Transverse colon (tissue), 4 donors: ENCODE measurements at places on chromosomes 11 and 22. TPM values are rescaled to one million over a fixed set of nuclear protein-coding genes. Genes with fewer than 3 reads are reported as not detected.

DNA sequence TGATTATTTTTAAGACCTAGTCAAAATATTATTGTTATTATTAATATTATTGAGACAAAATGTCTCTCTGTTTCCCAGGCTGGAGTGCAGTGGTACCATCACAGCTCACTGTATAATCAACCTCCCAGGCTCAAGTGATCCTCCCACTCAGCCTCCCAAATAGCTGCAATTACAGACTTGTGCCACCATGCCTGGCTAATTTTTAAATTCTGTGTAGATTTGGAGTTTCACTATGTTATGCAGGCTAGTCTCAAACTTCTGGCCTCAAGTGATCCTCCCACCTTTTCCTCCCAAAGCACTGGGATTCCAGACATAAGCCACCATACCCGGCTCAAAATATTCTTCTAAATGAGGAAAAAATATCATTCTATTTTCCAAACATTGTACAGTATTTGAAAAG lies 37.0 kb downstream of the SLC36A4 start:
- no peak for DNase-seq

DNA sequence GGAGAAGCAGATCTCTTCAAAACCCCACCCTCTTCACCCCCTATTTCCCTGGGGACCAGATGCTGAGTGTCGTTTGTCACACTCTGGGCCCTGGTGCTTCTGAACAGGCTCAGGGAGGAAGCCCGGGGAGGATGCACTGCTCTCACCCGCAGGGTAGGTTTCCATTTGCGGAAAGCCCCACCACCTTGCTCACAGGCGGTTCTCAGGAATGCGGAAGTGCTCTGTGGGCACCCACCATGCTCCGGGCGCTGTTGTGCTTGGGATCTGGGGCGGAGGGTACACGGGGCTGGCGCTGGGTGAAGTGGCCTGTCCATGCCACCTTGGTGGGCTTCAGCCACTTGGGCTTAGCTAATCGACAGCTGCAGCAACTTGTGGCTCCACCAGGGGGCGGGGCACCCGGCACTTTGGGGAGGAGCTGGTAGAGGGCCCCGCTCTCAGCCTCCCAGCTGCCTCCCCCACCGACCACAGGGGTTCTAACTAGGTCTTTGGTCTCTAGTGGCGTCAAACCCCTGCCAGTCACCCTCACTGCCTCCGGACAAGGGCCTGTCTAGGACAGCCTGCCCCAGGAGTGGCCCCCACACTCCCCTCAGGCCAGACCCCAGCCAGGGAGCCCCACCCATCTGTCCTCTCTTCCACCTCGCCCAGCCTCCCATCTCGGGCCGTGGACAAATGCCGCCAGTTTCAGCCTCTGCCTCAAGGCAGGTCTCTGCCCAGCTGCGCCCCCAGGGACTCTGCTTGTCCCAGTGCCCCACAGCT lies 7.4 kb downstream of the NDUFV1 start:
- DNase-seq = peak; percentile 77

DNA sequence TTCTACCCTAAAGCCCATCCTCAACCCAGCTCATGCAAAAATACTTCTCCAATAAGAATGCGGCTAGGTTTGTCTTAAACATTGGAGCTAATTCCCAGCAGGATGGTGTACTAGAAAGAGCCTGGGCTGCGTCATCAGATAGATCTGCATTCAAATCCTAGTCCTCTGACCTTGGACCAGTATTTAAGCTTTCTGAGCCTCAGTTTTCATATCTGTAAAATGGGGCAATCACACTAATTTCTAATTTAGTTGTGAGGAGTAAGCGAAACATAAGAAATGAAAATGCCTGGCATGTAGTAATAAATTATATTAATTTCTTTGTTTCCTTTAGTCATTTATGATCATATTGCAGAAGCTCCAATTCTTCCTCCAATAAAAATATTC lies 32.2 kb upstream of the ACCSL start:
- DNase-seq = no peak

DNA sequence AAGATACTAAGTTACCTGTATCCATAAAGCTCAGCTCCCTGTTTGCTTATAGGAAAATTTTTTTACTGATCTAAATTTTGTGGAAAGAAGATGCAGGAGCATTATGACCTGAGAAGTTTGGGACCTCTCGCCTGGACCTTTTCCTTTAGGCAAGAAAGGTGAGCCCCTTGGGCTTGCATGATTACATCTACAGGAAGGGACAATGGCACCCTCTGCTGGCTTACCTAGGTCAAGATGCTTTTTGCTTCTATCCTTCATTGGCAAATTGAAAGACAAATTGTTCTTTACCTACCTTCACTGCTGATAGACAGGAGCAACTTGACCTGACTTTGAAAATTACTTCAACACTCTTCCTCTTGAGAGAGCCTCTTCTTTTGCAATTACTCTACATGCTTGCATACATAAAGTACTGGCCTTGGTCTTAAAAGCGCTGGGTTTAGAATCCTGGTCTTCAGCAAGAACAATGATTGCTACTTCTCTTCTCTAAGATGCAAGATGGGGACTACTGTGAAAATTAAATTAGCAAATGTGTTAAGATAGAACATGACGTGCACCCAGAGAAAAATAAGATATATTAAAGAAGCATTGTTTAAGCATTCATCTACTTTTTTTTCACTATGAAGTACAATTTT lies 147.2 kb downstream of the TRPC6 start:
- peak; percentile 34 for DNase-seq

- DNase-seq = no peak
Measured at GRCh38 chr11:109076870-109077269, 345.1 kb upstream of the C11orf87 start.

GRCh38 chr11:69726481-69726880 lies 22.7 kb upstream of the FGF19 start:
- no peak for DNase-seq

DNA sequence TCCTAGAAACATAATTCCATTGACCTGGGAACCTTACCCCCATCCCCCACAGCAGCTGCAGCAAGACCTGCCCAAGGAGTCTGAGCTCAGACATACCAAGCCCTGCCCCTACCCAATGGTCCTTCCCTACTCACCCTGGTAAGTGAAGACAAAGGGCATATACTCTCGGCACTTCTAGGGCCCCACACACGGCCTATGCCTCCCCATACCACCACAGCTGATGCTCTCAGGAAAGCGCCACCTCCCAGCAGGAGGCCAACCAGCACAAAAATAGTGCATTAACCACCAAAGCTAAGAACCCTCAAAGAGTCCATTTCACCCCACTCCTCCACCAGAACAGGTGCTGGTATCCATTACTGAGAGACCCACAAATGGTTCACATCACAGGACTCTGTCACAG lies 74.4 kb upstream of the GUCY1A2 start:
- DNase-seq = no peak

GRCh38 chr11:121793291-121793690 lies 322.7 kb downstream of the BLID start:
- DNase-seq = no peak

DNA sequence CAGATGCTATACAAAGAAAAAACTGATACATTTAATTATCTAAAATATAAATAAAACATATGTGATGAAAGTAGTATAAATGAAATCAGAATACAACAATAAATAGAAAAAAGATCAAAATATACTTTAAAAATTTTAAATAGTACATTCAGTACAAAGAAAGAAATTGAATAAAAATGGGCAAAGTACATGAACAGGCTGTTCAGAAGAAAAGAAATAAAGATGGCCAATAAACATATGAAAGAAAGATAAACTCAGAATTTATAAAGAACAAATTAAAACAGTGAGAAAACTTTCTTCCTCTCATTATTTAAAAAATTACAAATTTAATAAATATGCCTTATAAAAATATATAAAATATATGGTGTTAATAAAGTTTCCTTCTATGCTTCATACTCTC lies 50.5 kb upstream of the AMOTL1 start:
- DNase-seq = no peak

DNA sequence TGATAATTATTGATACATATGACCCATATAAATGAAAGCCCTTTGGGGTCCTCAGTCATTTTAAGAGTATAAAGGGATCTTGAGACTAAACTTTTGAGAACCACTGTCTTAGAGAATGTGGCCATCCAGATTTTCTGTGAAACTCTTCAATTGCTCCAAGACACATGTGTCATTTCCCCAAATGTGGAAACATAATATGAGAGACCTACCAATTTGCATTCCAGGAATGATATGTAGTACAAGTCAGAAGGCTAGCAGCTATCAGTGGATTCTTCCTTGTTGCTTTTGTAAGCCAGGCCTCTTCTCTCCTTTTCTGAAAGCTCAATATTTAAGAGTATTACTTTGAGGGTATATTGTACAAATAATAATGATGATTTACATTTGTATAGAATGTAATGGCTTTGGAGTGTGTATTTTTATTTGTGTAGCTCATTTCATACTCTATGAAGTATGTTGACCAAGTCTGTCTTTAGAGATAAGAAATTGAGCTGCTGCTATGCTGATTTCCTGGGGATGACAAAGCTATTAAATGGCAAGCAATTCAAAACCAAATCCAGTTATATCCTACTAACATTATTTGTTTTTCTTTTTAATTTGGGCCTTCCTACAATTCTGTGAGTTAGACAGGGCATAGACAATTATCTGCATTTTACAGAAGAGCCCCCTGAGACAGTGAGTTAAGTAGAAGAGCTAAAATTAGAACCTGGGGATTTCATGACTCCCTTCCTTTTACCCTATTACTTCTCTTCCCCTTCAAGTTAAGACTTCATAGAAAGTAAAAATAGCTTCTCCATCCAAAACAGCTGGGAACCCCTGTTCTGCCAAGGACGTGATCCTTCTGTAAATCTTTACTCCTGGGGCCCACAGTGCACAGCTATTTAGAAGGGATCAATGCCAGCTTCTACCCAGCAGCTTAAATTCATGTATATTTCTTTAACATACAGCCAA lies 131.9 kb downstream of the WNT11 start:
- DNase-seq = no peak

DNA sequence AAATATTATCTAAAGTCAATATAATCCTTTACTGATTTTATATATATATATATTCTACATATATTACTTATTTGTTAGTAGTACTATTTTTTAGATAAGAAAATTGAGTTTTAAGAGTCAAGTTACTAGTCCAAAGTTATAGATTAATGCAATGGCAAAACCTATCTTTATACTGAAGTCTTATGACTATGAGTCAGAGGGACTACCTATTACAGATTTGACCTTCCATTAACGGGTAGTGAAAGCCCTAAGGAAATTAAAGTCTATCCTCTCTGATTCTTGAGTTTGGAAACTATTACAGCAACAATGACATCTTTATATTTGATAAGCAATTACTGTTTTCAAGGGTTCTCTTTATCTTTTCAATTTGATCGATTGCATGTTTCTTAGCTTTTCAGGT lies 315.8 kb downstream of the CASP12 start:
- DNase-seq = no peak

- no peak for DNase-seq
Measured at GRCh38 chr11:46491661-46492330, 100.2 kb upstream of the CHRM4 start.

GRCh38 chr22:48574776-48575617 lies 1252.7 kb downstream of the BRD1 start:
- peak; percentile 12 for DNase-seq

GRCh38 chr11:19766810-19767209 lies 54.2 kb downstream of the NAV2 start:
- DNase-seq = no peak

GRCh38 chr22:20312396-20313191 lies 7.3 kb downstream of the DGCR6L start:
- peak; percentile 4 for DNase-seq

- DNase-seq = peak; percentile 60
Measured at GRCh38 chr22:22666307-22667091, 22.1 kb downstream of the GGTLC2 start.

DNA sequence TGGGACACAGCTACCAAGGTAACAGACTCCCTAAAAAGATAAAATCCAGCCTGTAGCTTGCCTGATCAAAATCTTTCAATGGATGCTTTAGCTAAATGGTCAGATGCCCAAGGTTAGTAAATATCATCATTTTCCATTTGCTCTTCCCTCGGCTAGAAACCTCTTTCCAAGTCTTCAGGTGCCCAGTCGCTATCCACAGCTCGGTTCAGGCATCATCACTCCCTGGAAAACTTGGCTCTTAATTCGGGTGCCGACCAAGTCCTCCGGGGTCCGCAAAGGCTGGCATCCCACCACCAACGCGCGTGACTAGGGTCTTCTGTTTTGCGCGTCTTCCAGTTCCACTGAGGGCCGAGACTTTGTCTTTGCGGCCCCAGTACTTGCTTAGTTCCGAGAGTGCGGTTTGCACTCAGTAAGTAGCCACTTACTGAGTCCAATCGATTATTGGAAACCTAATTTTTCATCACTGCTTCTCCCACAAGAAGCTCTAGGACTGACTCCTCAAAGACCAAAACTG lies 44.3 kb downstream of the OR4D9 start:
- no peak for DNase-seq

DNA sequence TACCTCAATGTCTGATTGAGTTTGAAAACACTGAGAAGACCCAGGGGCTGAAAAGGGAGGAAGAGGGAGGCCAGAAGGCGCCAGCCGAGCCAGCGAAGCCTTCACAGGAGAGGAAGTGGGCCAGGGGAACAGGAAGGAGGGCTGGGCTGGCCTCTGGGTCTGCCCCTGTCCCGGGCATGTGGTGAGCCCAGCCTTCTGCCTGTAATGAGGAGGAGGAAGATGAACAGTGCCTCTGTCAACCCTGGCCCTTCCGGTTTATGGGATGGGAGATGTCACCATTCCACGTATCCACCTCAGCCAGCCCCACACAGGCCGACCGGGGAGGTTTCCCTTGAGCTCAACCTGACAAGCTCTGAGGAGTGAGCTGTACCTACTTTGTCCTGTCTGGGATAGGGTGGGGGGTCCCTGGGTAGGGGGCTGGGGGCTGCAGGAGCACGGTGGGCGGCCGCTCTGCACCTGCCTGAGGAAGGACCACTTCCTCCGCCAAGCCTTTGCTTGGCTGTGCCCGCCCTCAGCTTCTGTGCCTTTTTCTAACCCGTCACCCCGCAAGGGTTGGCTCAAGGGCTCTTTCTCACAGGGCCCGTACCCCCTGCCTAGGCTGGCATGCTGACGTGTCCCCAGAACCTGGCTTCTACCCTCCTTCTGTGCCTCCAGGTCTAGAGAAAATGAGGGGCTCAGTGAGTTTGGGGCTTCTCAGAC lies 2.0 kb downstream of the PARVG start:
- DNase-seq = peak; percentile 62

- no peak for DNase-seq
Measured at GRCh38 chr22:43272869-43273318, 70.3 kb downstream of the SCUBE1 start.

GRCh38 chr11:111012491-111012890 lies 233.0 kb upstream of the POU2AF2 start:
- DNase-seq = no peak

GRCh38 chr11:12675951-12676711 lies 1.9 kb downstream of the TEAD1 start:
- no peak for DNase-seq

GRM5 gene
- total RNA-seq = not detected

PTPN5 gene
- total RNA-seq = not detected

TMEM151A gene
- not detected for total RNA-seq

PLA2G3 gene
- total RNA-seq = not detected

TEX12 gene
- not detected for total RNA-seq

FOLR3 gene
- total RNA-seq = not detected

OR8D1 gene
- 0.82 TPM for total RNA-seq

ARHGAP32 gene
- 75.9 TPM for total RNA-seq

NOX4 gene
- 2.6 TPM for total RNA-seq

CASP1 gene
- total RNA-seq = 8.2 TPM

PGGHG gene
- 38.6 TPM for total RNA-seq

TRIM21 gene
- 25.1 TPM for total RNA-seq

SPI1 gene
- 7.1 TPM for total RNA-seq

MUC6 gene
- total RNA-seq = not detected

FAM111B gene
- 0.37 TPM for total RNA-seq

HOATZ gene
- total RNA-seq = not detected
